SJCRH30 (cell line): ENCODE measurements at places on chromosomes 3 and 15. TPM values are rescaled to one million over a fixed set of nuclear protein-coding genes. Genes with fewer than 3 reads are reported as not detected.

DNA sequence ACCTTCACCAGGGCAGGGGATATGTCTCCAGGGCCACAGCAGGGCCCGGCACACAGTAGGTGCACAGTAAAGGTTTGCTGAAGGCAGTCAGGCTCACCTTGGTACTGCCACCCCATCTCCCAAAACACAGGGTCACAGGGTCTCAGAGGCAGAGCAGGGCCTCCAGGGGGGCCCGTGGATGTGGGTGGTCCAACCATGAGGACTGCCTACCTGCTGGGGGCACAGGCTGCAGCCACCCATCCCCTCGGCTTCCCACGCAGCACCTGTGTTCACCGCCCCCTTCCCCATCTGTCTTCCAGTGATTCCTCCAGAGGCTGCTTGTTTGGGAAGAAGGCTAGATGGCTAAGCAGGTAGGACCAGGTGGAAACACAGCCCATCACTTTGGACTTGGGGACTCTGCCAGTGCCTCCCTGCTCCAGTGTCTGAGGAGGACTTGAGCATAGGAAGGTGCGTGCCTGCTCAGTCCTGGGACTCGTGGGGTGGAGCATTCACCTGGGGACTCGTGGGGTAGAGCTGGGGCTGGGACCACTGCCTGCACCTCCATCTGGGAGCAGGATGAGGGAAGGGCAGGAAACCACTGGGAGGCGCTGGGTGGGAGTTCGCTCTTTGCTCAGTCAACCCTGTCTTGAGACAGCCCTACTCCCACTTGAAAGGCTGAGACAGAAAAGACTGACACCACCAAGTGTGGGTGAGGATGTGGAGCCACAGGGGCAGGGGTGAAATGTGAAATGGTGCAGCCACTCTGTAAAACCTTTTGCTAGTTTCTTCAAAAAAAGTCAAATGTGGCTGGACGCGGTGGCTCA lies 18.8 kb upstream of the PLXND1 start:
- H3K36me3 ChIP-seq: no peaks in the 10 kb centered on the region
- H3K27me3 ChIP-seq: no peaks in the 10 kb centered on the region
- peaks cover 6% of the 10 kb centered on the region; the same call in 1 of the 2 replicates for H3K4me1 ChIP-seq
- H3K4me3 ChIP-seq: peak overlapping the region; percentile 59
- peak overlapping the region; percentile 83 for H3K27ac ChIP-seq

DNA sequence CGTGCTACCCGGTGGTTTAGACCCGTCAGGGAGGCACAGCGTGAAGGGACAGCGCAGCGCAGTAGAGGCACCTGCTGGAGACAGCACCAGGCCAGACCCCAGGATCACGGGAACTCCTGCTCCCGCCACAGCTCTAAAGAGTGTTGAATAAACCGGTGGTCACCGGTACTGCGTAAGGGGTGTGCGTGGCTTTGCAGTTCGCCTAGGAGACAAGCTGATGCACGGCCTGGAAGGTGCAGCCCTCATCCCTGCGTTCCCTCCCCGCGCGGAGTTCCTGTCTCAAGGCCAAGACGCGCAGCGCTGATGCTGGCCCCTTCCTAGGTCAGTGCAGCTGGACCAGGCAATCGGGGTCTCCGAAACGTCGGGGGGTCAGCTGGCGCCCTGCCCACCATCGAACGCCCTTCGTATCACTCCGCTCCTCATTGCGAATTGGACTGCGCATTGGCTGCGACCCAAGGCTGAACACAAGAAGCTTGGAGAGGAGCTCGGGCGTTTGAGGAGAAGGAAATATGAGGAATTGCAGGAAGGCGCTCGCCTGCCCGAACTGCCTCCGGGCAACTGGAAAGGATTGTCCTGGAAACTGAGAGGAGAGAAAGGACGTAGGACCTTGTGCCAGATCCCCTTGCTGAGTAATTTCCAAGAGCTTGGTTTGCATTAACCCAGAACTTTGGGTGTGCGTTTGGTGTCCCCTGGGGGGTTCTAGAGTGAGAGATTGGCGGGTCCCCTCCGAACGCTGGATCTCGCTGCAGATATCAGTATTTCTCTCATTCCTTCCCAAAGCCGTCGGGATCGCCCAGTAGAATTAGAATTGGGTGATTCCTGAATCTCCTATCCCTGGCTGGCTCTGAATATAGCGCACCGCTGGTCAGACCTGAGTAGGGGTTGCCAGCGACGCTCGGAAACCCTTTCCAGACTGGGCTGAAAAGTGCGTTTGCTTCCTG lies 2.3 kb upstream of the SOX14 start:
- H3K4me3 ChIP-seq: no peak overlapping the region
- DNase-seq: no peak
- no peaks in the 10 kb centered on the region for H3K4me1 ChIP-seq
- H3K27me3 ChIP-seq: peaks cover 9% of the 10 kb centered on the region; the same call in 1 of the 2 replicates
- no peak overlapping the region for H3K27ac ChIP-seq

DNA sequence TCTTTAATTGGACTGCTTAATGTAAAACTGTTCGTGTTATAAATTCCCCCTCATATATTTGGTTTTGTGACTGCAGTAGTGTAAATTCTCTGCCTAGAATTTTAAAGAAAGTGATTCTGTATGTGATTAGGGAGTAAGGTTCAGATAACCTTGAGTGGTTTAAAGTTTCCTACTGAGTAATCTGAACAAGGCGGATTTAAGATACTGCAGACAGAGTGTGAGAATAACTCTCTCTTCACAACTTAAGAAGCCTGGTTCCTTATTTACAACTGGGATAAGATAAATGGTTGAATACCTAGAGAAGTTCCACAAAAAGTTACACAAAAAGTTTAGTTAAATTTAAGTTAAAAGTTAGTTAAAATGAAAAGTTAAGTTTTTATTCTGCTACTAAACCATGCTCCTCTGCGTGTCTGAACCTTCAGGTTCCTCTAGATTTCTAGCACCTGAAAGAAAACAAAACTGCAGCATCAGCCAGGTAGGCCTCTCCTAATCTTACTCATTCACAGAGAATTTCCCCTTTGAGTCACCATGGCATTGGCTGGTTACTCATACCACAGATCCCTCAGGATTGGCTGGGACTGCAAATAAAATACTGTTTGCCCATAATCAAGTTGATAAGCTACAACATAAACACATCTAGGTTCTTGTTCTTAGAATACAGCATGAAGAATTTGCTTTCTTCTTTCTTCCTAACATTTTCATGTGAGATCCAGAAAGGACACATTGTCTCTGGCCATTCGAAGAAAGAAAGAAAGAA lies at the start of gene ARL14:
Gene ARL14, plus strand, starts transcription at position 614 of the 757 bp plus-strand sequence. CDS start 187 bp downstream, outside the sequence.
- no peaks in the 10 kb centered on the region for H3K36me3 ChIP-seq
- no peaks in the 10 kb centered on the region for H3K27me3 ChIP-seq
- no peak within 1 kb of the TSS for H3K4me3 ChIP-seq
- H3K27ac ChIP-seq: no peak within 1 kb of the TSS
- no peak for DNase-seq

- no peak for DNase-seq
- H3K4me3 ChIP-seq: no peak overlapping the region
- no peak overlapping the region for H3K27ac ChIP-seq
- no peaks in the 10 kb centered on the region for H3K27me3 ChIP-seq
- H3K4me1 ChIP-seq: no peaks in the 10 kb centered on the region
- no peaks in the 10 kb centered on the region for H3K36me3 ChIP-seq
These were observed 78.2 kb upstream of the TJP1 start for GRCh38 chr15:29900237-29901189.

DNA sequence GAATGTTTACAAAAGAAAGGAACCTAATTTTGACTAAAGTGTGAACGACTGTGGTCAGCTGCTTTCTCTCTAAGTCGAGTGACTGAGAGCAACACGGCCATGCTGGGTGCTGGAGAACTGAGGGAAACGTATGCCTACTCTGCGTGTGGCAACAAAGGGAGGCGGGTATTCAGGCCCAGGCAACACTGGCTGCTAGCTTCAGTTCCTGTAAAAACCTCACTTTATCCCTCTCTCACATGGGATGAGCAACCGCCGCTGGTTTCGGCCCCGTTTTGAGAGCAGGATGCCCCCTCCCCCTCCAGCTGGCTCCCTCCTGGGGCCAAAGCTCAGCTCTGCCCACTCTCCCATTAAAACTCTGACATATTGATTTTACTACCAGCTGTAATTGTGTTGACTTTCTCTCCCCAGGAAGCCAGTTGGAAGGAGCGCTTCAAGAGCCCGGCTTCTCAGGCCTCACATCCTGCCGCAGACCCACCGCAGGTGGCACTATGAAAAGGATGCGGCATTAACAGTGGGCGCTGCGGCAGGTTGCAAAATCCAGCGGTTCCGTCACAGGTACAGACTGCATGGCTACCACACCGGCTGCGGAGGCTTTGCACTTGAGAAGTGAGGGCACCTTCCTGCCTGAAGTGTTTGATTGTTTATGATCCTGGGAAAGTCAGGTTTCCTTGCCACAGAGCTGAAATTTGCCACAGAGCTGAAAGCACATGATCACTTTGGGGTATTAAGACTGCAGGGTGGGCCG lies 12.7 kb downstream of the PLXND1 start:
- no peak for DNase-seq
- no peak overlapping the region for H3K4me3 ChIP-seq
- no peaks in the 10 kb centered on the region for H3K36me3 ChIP-seq
- no peak overlapping the region; the same call in 1 of the 2 replicates for H3K27ac ChIP-seq
- peaks cover 30% of the 10 kb centered on the region for H3K4me1 ChIP-seq

Gene TRH
- total RNA-seq: not detected in 2 replicates

- DNase-seq: no peak
- H3K36me3 ChIP-seq: no peaks in the 10 kb centered on the region
- no peaks in the 10 kb centered on the region for H3K4me1 ChIP-seq
- no peak overlapping the region for H3K27ac ChIP-seq
- no peak overlapping the region for H3K4me3 ChIP-seq
These were observed 385.6 kb downstream of the NR2F2 start for GRCh38 chr15:96716075-96716474.

GRCh38 chr3:40979962-40980361 lies 219.3 kb upstream of the CTNNB1 start:
- DNase-seq: no peak
- H3K4me3 ChIP-seq: no peak overlapping the region
- H3K36me3 ChIP-seq: no peaks in the 10 kb centered on the region
- peaks cover 13% of the 10 kb centered on the region; the same call in 1 of the 2 replicates for H3K4me1 ChIP-seq
- H3K27me3 ChIP-seq: no peaks in the 10 kb centered on the region
- H3K27ac ChIP-seq: no peak overlapping the region

Gene TGM5
- not detected in 2 replicates for total RNA-seq

DNA sequence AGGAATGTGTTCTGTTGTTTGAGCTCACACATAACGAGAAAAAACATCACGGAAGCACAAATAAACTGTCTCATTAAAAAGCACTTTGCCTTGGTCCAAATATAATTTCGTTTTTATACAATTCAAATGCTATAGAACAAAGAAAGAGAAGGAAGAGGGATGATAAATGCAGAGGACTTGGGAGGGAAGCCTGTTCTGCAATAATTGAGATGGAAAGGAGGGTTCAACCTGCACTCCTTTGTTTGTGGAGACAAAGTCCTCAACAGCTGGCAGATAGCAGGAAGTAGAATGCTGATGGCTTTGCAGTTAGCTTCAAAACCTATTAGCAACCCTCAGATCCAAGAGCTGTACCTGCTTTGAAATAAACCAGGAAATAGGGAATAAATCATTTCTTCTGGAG lies 1010.8 kb downstream of the FHIT start:
- no peak overlapping the region for H3K4me3 ChIP-seq
- H3K27ac ChIP-seq: no peak overlapping the region
- H3K27me3 ChIP-seq: no peaks in the 10 kb centered on the region
- no peak for DNase-seq

GRCh38 chr3:121660356-121661171 lies at the start of gene HCLS1:
TSS of gene HCLS1 (minus strand) at chr3:121660903. CDS start at chr3:121658347, 2,556 bp downstream.
- no peak for DNase-seq
- H3K36me3 ChIP-seq: peaks cover 14% of the 10 kb centered on the region
- no peak within 1 kb of the TSS for H3K4me3 ChIP-seq
- H3K27ac ChIP-seq: no peak within 1 kb of the TSS
- peaks cover 21% of the 10 kb centered on the region for H3K4me1 ChIP-seq
- no peaks in the 10 kb centered on the region for H3K27me3 ChIP-seq

Gene TP53BP1
- total RNA-seq: 44.1 and 44.6 TPM in 2 replicates

Gene C3orf70
- total RNA-seq: 11.7 and 11.8 TPM in 2 replicates

DNA sequence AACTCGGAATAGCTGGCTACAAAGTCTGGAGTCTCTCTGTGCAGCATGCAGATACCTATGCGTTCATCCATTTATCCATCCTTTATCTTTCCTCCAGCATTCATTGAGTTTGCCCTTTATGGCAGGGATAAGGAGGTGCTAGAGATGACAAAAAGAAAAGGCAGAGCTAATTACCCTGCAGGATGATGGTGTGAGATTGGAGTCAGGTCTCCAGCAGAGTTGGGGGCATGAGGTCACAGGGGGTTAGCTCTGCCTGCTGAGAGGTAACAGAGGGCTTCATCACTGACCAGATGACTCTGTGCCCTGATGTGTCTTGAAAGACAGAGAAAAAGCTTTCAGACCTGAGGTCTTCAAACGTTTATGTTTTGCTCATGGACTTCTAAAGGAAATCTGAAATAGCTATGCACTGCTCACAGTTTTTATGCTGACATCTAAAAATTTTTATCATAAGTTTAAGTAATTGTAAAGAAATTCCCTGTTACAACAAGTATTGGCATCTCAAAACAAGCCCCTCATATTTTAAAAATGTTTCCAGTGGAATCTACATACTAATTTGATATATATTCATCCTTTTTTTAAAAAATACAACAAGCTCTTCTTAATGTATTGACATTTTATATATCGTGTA lies 132.3 kb upstream of the ANKRD28 start:
- no peaks in the 10 kb centered on the region for H3K36me3 ChIP-seq
- no peak overlapping the region for H3K27ac ChIP-seq
- H3K4me3 ChIP-seq: no peak overlapping the region
- no peak for DNase-seq
- no peaks in the 10 kb centered on the region for H3K4me1 ChIP-seq

DNA sequence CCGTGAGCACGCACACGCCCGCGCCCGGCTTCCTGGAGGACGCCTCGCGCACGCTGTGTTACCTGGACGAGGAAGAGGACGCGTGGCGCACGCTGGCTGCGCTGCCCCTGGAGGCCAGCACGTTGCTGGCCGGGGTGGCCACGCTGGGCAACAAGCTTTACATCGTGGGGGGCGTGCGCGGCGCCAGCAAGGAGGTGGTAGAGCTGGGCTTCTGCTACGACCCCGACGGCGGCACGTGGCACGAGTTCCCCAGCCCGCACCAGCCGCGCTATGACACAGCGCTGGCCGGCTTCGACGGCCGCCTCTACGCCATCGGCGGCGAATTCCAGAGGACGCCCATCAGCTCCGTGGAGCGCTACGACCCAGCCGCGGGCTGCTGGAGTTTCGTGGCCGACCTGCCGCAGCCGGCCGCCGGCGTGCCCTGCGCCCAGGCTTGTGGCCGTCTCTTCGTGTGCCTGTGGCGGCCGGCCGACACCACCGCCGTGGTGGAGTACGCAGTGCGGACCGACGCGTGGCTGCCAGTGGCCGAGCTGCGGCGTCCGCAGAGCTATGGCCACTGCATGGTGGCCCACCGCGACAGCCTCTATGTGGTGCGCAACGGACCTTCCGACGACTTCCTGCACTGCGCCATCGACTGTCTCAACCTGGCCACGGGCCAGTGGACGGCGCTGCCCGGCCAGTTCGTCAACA lies 890 bp downstream of the KBTBD13 start:
- no peaks in the 10 kb centered on the region for H3K27me3 ChIP-seq
- H3K36me3 ChIP-seq: no peaks in the 10 kb centered on the region
- no peak for DNase-seq
- H3K27ac ChIP-seq: no peak overlapping the region
- no peak overlapping the region for H3K4me3 ChIP-seq
- peaks cover 10% of the 10 kb centered on the region; the same call in 1 of the 2 replicates for H3K4me1 ChIP-seq

Gene C3orf52
- total RNA-seq: 13.7 and 15.5 TPM in 2 replicates
